ENCODE measurements at places on chromosomes 4 and X. TPM values are rescaled to one million over a fixed set of nuclear protein-coding genes. Genes with fewer than 3 reads are reported as not detected.

DNA sequence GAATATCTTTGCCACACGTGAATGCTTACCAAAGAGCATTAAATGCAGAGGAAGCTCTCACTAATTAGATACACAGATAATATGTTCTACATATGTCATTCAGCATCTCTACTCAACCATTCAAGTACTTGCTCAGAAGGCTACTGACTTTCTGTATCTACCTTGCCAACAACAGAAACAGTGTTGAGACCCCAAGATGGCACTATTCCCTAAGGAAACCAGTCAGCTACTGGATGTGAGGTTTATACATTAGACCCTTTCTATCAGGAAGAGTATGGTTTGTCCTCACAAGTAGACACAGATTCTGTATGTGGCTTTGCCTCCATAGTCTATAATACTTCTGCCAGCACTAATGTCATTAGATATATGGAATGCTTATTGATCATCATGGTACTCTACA, 443.9 kb upstream of the INTU start:
- DNase-seq: no peak

DNA sequence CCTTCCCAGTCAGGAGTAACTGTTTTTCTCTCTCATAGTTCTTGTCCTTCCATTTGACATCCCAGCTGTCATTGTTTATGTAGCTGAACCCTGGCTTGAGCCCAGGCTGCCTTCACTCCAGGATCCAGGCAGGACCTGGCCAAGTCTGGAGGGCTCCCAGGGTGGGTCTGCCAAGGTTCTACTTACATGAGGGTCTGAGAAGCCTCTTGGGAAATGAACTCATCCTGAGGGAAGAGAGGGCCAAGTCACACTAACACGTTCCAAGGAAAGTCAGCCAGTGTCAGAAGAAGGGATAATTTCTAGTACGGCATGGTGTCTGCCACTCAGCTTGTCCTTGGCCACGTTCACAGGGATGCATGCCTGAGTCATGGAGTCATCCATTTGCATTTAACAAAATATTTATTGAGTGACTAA, 54.8 kb upstream of the SRD5A3 start:
- no peak for DNase-seq

- no peak for DNase-seq
Measured at GRCh38 chrX:116436358-116436816, at the start of gene SLC6A14. SLC6A14 (plus strand) TSS chrX:116436606; CDS start chrX:116436710, 104 bp downstream.

DNA sequence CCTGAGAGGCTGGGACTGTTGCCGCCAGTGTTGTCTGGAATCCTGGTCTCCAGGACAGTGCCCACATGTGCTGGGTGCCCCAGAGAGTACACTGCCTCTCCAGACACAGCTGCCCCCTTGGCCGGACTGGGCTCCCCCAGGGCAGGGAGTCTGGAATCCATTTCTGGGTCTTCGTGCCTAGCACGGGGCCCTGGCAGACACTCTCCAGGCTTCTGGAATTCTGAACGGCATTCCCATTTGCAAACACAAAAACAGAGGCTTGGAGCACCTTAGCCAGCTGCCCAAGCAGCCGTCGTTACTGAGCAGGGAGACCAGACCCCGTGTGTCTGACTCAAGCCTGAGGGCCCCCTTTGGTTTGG, 20.8 kb downstream of the HMX1 start:
- DNase-seq: no peak

DNA sequence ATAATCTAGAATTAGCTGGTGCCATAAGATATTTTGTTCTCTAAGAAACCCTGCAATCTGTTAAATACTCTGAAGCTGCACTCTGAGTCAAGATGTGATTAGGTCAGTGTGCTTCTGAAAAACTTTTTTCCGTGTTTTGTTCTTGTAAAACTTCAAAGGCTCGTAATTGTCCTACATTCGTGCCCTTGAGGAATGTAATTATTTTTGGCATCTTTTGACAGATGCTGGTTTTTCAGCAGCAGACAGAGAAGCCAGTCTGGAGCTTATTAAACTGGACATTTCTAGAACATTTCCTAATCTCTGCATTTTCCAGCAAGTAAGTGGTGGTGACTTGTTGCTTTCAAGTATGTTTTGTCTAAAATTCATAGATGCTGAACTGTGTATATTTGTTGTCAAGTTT, 36.8 kb upstream of the TADA2B start:
- no peak for DNase-seq

JCHAIN gene
- 13.3 TPM for total RNA-seq

ZFP92 gene
- 0.85 TPM for total RNA-seq

RNF212 gene
- 17.9 TPM for total RNA-seq
